ENCODE measurements at places on chromosomes 12 and 14. TPM values are rescaled to one million over a fixed set of nuclear protein-coding genes. Genes with fewer than 3 reads are reported as not detected.

TAMALIN gene
- 491 TPM for total RNA-seq

DNA sequence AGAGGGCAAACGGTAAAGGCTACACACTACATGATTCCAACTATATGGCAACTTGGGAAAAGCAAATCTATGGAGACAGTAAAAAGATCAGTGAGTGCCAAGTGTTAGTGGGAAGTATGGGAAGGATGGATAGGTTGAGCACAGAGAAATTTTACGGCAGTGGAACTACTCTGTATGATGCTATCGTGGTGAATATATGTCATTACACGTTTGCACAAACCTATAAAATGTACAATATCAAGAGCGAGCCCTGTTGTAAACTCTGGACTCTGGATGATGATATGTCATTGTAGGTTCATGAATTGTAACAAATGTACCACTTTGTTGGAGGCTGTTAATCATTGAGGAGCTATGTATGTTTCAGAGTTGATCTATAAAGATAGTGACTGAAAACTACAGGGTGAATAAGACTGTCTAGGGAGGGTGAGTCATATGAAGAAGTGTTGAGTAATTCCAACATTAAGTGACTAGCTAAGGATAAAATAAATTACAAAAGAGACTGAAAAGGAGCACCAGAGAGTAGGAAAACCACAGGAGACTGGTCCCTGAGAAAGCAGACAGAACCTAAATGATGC lies 349.2 kb upstream of the LMO3 start:
- no peak overlapping the region for H3K4me3 ChIP-seq
- no peaks in the 10 kb centered on the region for H3K4me1 ChIP-seq
- no peak for DNase-seq
- no peaks in the 10 kb centered on the region for H3K36me3 ChIP-seq
- no peaks in the 10 kb centered on the region for H3K27me3 ChIP-seq

DNA sequence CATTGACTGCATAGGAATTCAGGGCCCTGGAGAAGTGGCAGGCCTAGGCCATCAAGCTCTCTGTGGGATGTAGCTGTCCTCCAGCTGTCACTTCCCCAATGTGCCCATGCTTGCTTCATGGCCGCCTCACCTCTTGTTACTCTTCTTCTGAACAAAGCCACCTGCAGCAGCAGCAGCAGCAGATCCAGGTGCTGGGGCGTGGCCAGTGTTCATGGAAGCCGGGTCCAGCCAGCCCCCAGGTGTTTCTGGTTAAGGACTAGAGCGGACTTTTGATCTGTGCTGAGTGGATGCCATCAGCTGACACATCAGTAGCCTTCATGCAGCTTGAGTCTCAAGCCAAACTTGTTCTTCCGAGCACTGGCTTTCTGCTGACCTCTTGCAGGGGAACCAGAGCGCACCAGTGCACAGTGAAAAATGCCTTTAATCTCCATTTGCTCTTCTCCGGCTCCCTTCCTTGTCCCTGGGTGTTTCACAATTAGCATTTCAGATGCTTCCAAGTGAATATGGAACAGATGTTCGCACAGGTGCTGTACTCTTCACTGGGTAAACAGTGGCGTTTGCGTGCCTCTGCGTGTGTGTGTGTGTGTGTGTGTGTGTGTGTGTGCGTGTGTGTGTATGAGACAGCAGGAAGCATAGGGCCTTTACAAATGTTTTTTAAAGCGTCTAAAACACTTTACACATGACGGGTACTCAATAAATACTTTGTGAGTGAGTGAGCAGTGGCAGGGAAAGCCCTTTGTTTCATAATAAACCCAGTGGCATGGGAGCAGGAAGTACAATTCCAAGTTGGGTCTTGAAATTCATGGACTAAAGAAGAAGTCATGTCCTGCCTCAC lies 20.1 kb downstream of the TPCN1 start:
- H3K27ac ChIP-seq = no peak overlapping the region
- H3K36me3 ChIP-seq = no peaks in the 10 kb centered on the region
- no peak overlapping the region for H3K4me3 ChIP-seq

- DNase-seq = no peak
- H3K36me3 ChIP-seq = no peaks in the 10 kb centered on the region
- H3K4me3 ChIP-seq = peak overlapping the region; percentile 91
- peaks cover 49% of the 10 kb centered on the region for H3K27me3 ChIP-seq
- H3K27ac ChIP-seq = peak overlapping the region; percentile 57
Measured at GRCh38 chr12:6074427-6074826, 50.0 kb downstream of the VWF start.

DNA sequence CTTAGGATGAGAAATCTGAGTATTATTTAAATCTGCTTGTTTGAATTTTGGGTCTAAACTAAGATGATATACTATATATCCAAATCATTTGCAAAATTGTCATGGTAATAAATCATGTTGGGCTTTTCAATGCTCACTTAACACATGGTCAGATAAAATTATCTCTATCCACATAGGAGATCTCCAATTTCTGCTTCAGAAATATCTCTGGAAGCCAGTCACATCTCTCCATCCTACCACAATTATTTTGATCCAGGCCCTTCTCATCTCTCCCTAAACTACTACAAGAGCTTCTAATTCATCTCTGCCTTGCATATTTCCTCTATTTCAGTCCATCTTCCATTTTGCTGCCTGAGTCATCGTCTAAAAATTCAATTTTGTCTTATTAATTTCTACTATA lies 3.8 kb downstream of the DCN start:
- H3K36me3 ChIP-seq = no peaks in the 10 kb centered on the region
- DNase-seq = no peak
- peaks cover 14% of the 10 kb centered on the region for H3K27me3 ChIP-seq
- no peak overlapping the region for H3K27ac ChIP-seq
- no peak overlapping the region for H3K4me3 ChIP-seq

DNA sequence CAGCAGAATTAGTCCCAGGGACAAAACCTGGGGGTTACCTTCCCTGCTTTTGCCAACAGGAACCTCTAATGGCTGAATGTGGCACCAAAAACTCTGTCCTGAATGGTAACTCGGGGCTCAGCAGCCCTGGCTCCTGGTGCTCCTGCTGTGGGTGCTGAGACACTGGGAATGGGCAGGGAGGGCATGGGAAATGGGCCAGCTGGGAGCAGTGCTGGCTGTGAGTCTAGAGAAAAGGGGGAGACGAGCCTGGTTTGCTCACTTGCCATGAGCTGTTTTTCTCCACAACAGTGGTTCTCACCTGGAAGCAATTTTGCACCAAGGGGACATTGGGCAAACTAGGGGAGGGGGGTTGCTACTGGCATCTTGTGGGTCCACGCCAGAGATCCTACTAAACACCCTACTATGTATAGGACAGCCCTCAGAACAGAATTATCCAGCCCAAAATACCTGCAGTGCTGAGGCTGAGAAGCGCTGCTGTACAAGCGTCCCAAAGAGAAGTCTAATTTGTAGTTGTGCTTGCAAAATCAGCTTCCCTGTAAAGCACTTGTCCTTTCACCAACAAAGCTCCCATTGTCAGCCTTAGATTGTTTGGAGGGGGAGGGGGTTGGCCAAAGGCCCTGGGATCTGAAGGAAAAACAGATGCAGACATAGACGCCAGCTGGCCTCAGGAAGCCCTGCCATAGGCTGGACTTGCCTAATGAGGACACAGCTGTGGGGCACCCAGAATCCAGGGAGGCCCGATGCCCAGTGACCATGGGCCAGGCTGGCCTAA lies 3.6 kb downstream of the LRRC74A start:
- DNase-seq = no peak
- H3K4me1 ChIP-seq = no peaks in the 10 kb centered on the region
- no peaks in the 10 kb centered on the region for H3K36me3 ChIP-seq

PITPNM2 gene
- total RNA-seq = 47.9 TPM

DNA sequence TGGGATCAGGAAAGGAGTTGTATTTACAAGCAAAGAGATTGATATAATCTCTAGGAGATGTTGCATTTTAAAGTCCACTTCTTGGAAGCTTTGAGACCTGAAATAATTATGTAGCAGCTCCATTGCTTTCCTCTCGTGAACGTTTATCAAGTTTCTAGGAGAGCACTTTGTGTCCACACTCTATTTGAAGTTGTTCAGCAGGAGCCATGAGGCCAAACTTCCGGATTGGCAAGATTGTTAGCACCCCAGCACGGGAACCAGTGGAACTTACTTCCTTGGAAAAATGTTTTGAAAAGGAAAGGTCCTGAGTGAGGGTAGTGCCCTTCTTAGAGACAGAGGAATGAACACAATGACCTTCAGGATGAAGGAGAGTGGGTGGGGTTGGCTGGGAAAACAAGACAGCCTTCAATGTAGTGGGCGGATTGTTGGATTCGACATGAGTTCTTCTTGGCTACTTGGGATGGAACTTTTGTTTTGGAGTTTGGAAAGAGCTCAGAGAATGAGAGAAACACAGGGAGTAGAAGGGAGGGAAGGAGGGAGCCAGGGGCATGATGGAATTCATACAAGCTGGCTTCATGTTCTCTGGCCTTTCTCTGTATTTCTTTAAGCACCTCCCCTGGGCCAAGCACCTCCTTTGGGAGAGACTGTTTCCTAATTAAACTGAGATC lies 23.8 kb upstream of the CISTR start:
- H3K4me1 ChIP-seq = no peaks in the 10 kb centered on the region
- H3K36me3 ChIP-seq = peaks cover 10% of the 10 kb centered on the region
- H3K27ac ChIP-seq = no peak overlapping the region
- peaks cover 82% of the 10 kb centered on the region for H3K27me3 ChIP-seq
- no peak for DNase-seq

DBX2 gene
- not detected for total RNA-seq

SLIRP gene
- total RNA-seq = 37.7 TPM

ACVRL1 gene
- not detected for total RNA-seq

DNA sequence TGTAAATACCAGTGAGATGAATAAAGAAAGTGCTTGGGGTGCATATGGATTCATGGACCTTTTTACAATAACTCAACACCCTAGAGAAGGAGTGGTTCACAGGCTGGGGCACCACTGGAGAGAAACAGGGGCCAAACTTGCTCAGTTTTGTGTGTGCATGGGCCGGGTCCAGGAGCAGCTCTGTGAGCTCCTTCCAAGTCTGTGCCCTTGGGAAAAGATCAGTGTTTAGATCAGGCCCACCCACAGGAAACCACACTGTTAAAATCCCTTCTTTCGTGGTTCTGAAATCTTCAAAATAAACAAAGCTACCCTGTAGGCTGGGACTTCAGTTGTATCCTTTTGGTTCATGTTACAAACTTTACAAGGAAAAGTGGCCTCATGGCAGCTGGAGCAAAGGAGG lies 156.1 kb upstream of the TMEM260 start:
- H3K27ac ChIP-seq = no peak overlapping the region
- H3K4me1 ChIP-seq = peaks cover 6% of the 10 kb centered on the region
- peaks cover 35% of the 10 kb centered on the region for H3K27me3 ChIP-seq

- no peak overlapping the region for H3K4me3 ChIP-seq
- H3K4me1 ChIP-seq = no peaks in the 10 kb centered on the region
- no peak for DNase-seq
- no peak overlapping the region for H3K27ac ChIP-seq
Measured at GRCh38 chr12:26473291-26473690, 277.9 kb downstream of the SSPN start.

DNA sequence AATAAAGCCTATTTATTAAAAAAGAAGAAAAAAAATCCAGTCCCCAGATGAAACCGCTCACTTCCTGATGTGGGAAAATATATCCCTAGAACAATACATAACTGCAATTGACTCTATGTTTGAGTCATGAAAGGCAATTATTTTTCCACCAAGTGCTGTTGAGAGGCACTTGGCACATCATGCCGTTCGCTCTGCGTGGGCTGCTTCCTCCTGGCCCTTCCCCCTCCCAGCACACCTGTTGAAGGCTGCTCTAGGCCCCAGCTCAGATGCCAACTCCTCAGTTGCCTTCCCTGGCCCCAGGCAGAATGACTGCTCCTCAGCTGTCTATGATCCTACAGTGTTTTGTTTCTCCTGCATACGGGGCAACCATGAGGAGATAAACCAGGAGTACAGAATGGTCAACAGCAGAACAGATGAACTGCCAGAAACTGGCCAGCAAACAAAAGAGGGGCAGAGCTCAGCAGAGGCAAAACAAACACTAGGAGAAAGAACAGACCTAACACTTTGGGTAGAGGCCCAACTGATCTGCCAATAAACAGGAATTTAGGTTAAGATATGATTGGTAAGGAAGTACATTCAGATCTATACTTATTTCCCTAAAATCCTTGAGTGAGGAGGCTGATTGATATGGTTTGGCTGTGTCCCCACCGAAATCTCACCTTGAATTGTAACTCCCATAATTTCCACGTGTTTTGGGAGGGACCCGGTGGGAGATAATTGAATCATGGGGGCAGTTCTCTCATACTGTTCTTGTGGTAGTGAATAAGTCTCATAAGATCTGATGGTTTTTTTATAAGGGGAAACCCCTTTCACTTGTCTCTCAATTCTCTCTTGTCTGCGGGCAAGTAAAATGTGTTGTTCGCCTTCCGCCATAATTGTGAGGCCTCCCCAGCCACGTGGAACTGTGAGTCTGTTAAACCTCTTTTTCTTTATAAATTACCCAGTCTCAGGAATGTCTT lies 58.6 kb downstream of the SLC38A1 start:
- DNase-seq = no peak
- peaks cover 7% of the 10 kb centered on the region for H3K36me3 ChIP-seq
- peak overlapping the region; percentile 99 for H3K27ac ChIP-seq
- peaks cover 57% of the 10 kb centered on the region for H3K4me1 ChIP-seq

- H3K27ac ChIP-seq = peak overlapping the region; percentile 78
- no peak for DNase-seq
- peak overlapping the region; percentile 28 for H3K4me3 ChIP-seq
- no peaks in the 10 kb centered on the region for H3K27me3 ChIP-seq
Measured at GRCh38 chr12:54935235-54935951, 49.2 kb downstream of the TESPA1 start.

DLGAP5 gene
- total RNA-seq = not detected

DNA sequence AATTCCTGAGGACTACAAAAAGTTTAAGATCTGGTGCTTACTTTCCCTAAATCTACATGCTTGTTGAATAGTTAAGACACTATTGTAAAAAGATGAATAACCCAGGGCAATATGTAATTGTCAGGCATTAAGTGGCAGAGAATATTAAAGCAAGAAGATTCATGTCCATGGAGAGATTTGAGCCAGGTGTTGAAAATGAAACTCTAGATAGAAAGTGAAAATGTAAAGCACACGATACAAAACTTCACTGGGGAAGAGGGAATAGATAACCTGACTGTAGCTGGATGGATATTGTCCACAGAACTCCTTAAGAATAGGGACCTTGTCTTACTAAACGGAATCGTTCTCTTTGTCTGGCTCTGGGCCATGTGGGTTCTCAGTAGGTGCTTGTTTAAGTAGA lies 5.0 kb downstream of the CAND1 start:
- no peaks in the 10 kb centered on the region for H3K27me3 ChIP-seq
- peaks cover 64% of the 10 kb centered on the region for H3K4me1 ChIP-seq
- DNase-seq = no peak
- peak overlapping the region; percentile 53 for H3K27ac ChIP-seq
- H3K36me3 ChIP-seq = peaks cover 2% of the 10 kb centered on the region

HCAR1 gene
- not detected for total RNA-seq

GRCh38 chr12:111156304-111156703 lies 212.6 kb downstream of the PHETA1 start:
- H3K4me3 ChIP-seq = no peak overlapping the region
- H3K36me3 ChIP-seq = peaks cover 3% of the 10 kb centered on the region
- no peak for DNase-seq
- no peak overlapping the region for H3K27ac ChIP-seq

- H3K36me3 ChIP-seq = no peaks in the 10 kb centered on the region
- H3K27me3 ChIP-seq = no peaks in the 10 kb centered on the region
- H3K4me1 ChIP-seq = no peaks in the 10 kb centered on the region
- H3K4me3 ChIP-seq = no peak overlapping the region
Measured at GRCh38 chr12:5260591-5261086, 171.3 kb upstream of the NTF3 start.

Data from T-helper 17 cell (primary cell).